ENCODE measurements at places on chromosomes 3 and 15.

DNA sequence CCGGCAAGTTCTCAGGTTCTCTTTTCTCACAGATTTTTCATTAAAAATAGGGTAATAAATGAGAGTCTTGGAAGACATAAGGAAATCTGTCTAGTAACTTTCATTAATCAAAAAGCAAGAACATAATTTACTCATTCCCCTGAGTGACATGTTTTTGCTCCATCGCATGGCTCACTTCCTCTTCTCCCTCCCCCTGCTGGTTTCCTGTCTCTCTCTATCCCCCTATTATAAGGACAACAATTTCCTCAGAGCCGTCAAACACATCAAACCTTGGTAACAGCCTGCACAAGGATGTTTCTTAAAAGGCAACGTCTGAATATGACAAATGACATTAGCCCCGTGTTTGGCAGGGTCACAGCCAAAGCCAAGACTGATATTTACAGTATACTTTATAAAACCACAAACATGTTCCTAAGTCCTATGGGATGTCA lies 1149.6 kb downstream of the IGSF11 start:
- DNase-seq: peak; percentile 17

GRCh38 chr3:183061391-183062172 lies 37.7 kb downstream of the MCCC1 start:
- DNase-seq: no peak

GRCh38 chr3:49669352-49669751 lies 4.8 kb upstream of the APEH start:
- no peak for DNase-seq

DNA sequence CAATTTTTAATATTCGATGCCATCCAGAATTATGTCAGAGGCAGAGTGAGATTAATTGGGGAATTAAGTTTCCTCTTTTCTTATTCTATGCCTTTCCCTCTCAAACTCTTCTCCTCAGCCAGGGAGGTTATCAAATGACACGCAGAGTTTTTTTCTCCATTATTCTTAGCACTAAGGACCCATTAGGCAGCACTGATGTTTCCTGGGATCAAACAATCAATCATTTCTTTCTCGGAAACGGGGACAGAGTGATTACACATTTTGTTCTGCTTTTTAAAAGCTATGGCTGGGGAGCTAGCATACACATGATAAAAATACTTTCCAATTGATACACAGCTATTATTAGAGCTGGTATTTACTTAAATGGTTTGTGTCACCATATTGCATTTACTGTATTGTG lies 35.3 kb upstream of the PSMD6 start:
- DNase-seq: no peak

GRCh38 chr3:113039546-113039945 lies 48.8 kb downstream of the GTPBP8 start:
- no peak for DNase-seq

GRCh38 chr3:17573396-17573795 lies 169.0 kb downstream of the TBC1D5 start:
- no peak for DNase-seq

DNA sequence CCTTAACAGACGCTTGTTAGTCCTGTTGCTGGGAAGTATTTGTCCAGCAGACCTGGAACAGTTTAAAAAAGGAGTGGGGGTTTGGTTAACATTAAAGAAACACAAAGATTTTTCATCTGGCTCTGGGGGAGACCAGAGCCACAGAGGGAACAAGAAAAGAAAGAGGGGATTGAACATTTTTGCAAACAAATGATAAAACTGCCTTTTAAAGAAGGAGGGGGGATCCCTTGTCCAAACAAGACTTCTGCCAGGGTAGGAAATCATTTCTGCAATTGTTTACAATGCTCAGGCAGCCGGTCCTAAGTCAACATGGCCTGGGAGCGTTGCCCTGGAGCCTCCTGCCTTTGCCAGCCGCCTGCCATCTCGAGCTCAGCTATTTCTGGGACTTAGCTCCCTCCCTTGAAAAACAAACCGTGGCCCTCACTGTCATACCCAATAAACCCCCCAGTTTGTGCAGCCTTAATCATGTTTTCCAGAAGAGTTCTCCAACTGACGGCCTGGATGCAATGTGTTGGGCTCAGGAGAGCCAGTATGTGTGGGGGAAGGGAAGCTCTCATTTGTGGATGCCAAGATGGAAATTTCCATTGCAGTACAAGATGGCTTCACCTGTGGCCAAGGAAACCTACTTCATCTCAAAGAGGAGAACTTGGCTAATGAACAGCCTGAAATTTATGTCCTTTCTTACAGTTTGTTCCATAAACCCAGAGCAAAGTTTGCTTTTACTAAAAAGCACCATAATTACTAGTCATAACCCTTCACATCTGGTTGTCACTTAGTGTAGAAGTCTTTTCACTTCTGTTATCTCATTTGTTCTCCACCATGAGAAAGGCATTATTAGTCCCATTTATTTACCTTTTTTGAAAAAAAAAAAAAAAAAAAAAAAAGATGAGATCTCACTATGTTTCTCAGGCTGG lies 75.9 kb upstream of the RNU6-1 start:
- peak; percentile 84 for DNase-seq

DNA sequence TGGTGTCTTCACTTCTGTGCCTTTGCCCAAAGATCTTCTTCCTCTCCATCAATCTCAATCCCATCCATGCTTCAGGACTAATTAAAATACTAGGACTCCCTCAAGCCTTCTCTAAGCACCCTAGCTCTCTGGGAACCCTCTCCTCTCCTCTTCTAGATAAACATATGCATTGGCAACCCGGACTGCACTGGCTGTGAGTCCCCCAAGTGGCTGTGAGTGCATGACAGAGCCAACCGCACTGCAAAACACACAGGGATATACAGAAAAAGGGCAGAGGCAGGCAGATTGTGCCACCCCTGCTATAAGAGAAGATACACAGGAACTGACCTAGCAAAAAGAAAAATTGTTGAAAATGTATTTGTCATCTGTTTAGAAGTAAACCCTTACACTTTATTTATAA lies 457.1 kb downstream of the MFSD1 start:
- no peak for DNase-seq

DNA sequence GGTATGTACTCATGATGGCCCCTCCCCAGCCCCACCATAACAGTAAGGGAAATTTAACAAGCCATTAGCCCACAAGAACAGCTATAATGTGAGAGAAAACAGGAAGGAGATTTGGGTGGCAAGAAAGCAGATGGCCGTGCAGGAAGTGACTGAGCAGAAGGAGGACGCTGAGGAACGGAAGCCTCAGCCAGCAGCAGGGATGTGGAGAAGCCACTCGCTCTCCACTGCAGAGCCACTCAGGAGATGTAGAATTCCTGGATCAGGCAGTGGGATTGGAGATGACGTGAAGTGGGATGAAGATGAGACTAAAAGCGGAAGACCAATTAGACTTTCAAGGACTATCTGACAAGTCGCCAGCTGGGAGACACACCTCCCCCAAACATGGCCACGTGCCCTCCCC lies 31.2 kb downstream of the PRR23E start:
- DNase-seq: no peak

DNA sequence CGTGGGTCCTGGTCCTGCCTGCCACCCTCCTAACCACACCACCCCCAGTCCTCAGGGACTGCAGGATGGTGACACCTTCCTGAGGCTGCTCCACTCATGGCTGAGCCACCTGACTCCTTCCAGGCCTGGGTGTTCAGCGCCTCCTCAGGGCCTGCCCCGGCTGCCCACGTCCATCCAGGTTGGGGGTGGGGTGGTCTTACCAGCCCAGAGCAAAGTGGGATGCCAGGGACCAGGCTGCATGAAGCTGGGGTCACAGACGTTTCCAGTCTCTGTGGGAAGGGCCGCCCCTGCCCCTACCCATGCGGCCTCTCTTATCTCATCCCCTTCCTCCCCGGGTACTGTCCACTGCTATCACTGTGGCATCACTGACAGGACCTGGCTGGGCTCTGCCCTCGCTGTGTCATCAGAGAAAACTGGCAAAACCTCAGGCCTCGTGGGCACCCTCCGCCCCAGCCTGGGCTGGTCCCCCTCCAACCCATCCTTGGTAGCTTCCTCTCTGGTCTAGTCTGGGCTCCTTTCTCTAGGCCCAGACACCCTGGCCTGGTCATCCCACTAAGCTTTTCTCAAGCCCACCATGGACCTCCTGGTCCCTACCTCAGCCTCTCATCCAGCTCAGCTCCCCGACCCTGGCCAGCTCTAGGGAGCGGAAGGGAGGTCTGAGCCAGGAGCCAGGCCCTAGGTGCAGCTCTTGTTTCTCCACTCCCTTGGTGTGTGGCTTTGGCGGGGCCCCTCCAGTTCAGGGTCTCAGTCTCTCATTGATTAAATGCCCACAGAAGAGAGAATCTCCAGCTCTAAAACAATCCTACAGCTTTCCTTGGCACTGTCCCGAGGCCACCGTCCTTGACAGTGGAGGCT lies 32.9 kb downstream of the WNT7A start:
- no peak for DNase-seq

DNA sequence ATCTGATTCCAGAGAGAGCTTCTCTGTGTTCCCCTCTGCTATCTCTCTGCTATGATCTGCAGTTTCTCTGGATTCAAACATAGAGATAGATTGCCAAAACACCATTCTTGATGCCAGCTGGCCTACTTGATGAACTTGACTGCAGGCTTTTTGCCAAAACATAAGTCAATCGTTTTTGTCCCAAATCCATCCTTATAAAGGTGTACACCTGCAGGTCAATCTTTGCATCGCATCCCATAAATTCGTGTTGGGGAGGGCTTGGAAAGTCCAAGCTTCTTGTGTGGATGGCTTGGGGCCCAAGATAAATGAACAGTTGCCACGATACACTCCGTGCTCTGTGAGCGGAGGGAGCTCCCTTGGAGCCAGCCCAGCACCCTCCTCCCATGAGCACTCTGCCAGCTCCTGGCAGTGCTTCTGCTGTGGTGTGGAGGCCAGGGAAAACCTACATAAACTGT lies 2.7 kb downstream of the CERS3 start:
- DNase-seq: no peak

DNA sequence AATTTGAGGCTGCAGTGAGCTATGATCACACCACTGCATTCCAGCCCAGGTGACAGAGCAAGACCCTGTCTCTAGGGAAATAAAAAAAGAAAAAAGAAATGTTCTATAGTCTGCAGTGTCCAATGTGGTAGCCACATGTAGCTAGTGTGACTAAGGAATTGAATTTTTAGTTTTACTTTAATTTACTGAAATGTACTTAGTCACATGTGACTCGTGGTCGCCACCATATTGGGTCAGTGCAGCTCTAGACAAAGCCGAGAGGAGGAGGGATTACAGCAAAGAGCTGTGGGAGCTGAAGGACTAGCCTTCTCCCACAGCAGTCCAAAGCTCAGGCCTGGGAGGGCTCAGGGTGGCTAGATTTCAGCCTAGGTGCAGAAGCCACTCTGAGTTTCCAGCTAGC lies 65.9 kb upstream of the NTRK3 start:
- no peak for DNase-seq

- DNase-seq: no peak
These were observed 224.3 kb downstream of the EDEM1 start for GRCh38 chr3:5411786-5412185.

DNA sequence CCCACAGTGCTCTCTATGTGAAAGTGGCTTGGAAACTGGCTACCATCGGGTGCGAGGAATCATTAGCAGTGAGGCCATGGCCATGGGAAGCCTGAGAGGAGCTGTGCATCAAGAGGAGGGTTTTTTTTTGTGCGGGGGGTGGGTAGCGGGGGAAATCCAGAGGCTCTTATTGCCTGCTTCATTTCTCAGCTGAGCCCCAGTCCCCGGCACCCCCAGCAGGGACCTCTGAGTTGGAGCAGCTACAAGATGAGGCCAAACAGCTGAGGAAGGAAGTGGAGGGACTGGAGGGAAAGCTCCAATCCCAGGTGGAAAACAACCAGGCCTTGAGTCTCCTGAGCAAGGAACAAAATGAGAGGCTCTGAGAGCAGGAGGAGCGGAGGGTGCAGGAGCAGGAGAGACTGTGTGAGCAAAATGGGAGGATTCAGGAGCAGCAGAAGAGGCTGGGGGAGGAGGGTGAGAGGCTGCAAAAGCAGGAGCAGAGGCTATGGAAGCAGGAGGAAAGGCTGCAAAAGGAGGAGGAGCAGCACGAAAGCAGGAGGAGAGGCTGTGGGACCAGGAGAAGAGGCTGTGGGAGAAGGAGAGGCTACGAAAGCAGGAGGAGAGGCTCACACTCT lies 76.7 kb downstream of the ADAMTS7 start:
- no peak for DNase-seq

GRCh38 chr3:168117059-168117458 lies 21.3 kb upstream of the GOLIM4 start:
- no peak for DNase-seq

DNA sequence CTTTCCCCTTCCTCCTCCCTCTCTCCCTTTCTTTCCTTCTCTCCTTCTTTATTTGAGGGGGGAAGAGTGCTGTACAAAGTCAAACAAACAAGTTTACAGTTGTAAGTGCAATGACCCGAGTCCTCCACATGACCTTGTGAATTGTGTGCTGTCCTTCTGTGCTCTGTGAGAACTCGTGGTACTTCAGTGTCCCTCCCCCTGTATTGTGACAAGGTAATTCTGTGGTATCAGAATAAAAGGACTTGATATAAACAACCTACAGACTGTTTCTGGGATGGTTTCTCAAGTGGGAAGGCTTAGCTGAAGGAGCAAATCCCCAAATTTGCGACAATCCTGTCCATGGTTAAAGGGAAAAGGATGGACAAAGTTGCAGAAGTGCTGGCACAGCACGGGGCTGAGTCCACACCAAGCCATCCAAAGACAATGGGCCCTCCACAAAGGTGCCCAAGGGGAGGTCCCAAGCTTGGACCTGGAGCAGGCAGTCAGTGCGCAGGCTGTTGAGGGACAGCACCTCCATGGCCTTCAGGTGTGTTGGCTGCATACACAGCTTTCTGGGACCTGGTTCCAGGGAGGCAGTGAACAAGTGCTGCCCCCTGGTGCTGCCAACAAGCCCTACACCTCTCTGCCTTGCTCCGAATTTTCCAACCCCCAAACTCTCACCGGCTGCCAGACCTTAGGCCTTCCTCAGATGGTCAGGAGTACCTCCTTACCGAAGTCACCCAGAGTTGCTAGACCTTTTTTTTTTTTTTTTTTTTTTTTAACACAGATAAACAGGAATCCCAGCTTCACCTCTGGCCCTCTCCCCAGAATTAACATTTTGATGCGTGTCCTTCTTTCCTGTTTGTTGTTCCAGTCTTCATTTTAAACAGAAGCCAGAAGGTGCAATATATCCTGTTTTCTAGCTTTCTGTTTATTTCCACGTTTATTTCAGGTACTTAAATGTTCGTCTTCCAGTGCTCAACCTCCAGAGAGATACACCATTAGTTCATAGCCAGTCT lies 2.6 kb upstream of the APEH start:
- DNase-seq: no peak

- DNase-seq: no peak
These were observed 623.8 kb upstream of the ROBO1 start for GRCh38 chr3:80391573-80391972.

GRCh38 chr3:106542101-106542769 lies 673.4 kb upstream of the CBLB start:
- no peak for DNase-seq
